CD4-positive, alpha-beta T cell treated with Interleukin-17A for 4 hours (primary cell): ENCODE measurements at places on chromosomes 1 and 21.

DNA sequence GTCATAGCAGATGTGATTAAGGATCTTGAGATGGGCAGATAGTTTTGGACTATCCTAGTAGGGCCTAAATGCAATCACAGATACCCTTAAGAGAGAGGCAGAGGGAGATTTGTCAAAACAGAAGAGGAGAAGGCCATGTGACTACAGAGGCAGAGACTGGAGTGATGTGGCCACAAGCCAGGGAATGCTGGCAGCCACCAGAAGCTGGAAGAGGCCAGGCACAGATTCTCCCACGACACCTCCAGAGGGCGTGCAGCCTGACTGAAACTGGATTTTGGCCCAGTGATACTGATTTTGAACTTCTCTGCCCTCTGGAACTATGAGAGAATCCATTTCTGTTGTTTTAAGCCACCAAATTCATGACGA is 52.1 kb upstream of the EPS8L3 start:
- no peak for DNase-seq

GRCh38 chr1:27403065-27403726 is 10.8 kb downstream of the GPR3 start:
- peak; percentile 44 for DNase-seq

DNA sequence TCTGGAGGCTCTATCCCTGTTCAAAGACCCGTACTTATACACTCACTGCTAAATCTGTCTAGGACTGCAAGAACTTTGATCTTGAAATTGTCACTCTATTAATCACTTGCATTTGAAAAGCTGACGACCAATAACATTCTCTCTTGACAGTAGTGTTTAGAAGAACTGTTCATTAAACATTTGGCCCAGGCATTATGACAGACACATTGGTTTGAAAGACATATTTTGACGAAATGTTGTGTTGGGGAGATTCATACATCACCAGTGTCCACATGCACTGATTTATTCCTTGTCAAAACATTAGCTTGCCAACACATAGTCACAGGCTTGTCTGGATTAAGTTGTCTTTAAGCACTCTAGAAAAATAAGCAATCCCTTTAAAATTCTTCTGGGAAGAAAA is 951.3 kb downstream of the ADGRL2 start:
- no peak for DNase-seq

DNA sequence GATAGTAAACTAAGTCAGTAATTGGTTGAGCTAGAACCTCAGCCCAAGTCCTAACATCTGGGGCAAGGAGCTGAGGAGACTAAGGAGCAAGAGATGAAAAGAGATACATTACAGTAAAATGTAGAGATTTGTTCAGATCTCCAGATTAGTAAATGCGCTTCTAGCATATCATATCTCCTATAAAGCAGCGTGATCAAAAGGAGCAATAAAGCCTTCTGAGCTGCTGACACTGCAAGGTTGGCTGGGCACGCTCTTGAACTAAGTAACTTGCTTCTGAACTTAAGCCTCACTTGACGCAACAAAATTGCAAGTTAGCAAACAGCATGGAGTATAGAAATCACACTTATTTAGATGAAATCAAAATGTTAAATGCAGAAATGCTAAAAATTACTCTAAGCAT is 80.9 kb downstream of the LRRC53 start:
- no peak for DNase-seq

GRCh38 chr1:19661721-19662228 is 2.9 kb upstream of the HTR6 start:
- DNase-seq, result peak; percentile 69
